ENCODE measurements at places on chromosomes 3 and 15.

GRCh38 chr3:61682671-61683548, 121.5 kb downstream of the PTPRG start:
- DNase-seq, result peak; percentile 58

DNA sequence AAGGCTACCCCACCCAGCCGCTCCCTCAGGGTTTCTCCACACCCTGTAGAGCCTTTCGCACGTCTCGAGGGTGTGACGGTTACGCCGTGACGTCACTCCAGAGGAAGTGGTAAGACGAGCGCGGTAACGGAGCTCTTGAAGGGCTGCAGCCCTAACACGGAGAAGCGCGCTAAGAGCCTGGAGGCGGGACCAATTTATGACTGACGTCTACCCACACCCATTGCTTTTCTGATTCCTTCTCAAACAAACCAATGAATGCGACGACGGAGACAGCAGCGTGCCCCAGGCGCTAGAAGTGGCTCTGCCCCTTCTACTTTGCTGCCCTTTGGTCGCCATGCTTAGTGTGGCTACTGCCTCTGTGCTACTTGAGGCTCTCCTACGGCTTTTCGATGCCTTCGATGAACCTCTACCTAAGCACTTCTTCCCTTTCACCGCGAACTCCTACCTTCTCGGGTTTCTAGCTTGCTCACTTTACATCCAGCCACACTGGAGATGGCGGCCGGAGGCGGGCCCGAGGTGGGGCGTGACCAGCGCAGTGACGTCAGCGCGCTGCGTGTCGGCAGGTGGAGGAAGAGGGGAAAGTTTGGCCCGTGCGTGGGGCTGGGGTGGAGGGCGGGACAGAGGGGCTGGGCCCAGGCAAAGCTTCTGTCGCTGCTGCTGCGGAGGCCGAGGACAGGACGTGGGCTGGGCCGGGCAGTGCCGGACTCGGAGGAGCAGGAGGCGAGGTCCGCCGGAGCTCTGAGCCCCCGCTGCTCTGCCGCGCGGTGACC, at the start of gene OXSR1:
Gene OXSR1, plus strand, starts transcription at position 586 of the 770 bp plus-strand sequence. CDS start 340 bp downstream, outside the sequence.
- peak; percentile 98 for DNase-seq

DNA sequence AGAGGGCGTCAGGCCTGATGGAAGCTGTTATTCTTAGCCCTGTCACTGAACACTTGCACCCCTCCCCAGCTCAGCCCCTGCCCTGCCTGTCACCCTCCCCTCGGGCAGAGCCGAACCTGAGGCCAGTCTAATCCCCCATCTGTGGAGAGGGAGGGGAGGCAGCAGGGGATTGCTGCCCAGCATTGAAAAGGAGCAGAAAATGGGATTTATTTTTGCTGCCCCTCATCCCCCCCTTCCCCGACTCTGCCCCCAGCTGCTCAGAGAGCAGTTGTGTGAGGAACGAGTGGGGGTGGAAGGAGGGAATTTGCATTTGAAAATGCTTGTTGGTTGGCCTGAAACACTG, 71.6 kb downstream of the EPHB3 start:
- peak; percentile 83 for DNase-seq

DNA sequence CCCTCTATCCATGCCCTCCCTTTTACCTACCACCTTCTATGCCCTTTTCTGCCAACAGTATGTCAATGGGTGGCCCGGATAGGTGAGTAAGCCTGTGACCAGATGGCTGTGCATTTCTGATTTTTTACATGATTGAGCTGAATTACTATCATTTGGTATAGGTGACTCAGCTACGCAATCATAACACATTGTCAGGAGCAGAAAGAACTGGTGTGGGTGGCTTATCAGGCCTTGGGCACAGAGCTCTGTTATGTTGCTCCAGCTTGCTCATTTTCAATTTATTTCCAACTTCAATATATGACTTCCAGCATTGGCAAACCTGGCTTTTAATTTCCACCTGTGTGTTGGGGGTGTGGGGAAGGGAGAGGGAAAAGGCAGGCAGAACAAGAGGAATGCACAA, 86.6 kb upstream of the AGBL1 start:
- no peak for DNase-seq

DNA sequence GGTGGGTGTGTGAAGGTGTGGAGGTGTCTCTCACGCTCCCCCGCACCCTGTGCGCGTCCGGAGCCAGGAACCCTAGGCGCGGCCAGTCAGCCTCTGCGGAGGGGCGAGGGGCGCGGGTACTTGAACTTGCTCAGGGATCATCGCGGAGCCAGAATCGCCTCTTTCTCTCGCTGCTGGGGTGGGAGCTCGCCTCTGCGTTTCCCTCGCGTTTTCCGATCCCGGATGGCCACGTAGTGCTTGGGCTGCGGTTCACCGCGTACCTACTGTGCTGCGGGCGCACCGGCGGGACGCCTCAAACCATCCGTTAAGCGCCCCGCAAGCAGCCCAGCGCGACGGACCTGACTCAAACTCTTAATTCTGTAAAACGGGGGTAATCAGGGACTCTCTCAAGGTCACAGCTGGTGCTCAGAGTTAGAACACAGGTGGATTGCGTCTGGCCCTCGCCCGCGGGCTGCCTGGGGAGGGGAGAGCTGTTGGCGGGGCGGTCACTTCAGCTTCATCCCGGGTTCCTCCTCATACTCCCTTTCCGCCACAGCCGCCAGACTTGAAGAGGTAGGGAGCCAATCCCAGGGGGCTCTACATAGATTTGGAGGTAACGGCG, 686 bp downstream of the MYRIP start:
- DNase-seq, result no peak

GRCh38 chr3:124584245-124584551, 146.1 kb upstream of the UMPS start:
- no peak for DNase-seq

GRCh38 chr3:189122526-189123205, 49.1 kb upstream of the TPRG1 start:
- no peak for DNase-seq

- no peak for DNase-seq
These were observed 6.1 kb upstream of the LDHAL6B start for GRCh38 chr15:59200560-59200959.

Data from WERI-Rb-1 (cell line).